ENCODE measurements at places on chromosomes 2 and 18. TPM values are rescaled to one million over a fixed set of nuclear protein-coding genes. Genes with fewer than 3 reads are reported as not detected.

STK25 gene
- 112 TPM for total RNA-seq

LCT gene
- total RNA-seq, result 0.03 TPM

MREG gene
- total RNA-seq, result 4.0 TPM

C2orf92 gene
- total RNA-seq, result 0.72 TPM

FLACC1 gene
- 0.14 TPM for total RNA-seq

BMP10 gene
- not detected for total RNA-seq

RBMS1 gene
- 51.0 TPM for total RNA-seq

HTR2B gene
- total RNA-seq, result 0.03 TPM

SERPINB12 gene
- total RNA-seq, result not detected

NEU2 gene
- total RNA-seq, result not detected

PFN4 gene
- 2.5 TPM for total RNA-seq

ENOSF1 gene
- 25.6 TPM for total RNA-seq

LBX2 gene
- total RNA-seq, result 3.2 TPM

ZNF396 gene
- 0.89 TPM for total RNA-seq

Measured in A549 treated with AZD2906 at 1 μM for 4 hours (cell line).